ENCODE measurements at places on chromosomes 2 and 18.

DNA sequence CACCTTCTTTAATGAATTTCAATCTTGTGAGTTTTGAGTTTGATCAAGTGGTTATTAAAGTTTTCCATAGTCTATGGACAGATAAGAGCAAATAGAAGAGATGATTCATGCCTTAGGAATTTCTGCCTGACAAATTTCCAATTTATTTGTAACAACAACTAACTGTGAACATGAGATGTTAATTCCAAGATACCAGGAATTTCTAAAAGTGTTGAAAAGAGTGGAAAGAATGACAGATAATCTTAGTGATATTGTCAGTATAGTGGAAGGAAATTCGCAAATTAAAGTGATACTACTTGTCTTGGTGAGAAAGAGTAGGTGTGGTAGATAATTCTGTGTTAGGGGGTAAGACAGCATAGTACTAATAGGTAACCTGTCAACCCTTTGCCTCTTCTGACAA is 82.4 kb downstream of the AGPS start:
- no peaks in the 10 kb centered on the region for H3K27me3 ChIP-seq
- DNase-seq = peak; percentile 77
- H3K27ac ChIP-seq = no peak overlapping the region

GRCh38 chr2:38178556-38179419 is 102.8 kb upstream of the CYP1B1 start:
- H3K27ac ChIP-seq = no peak overlapping the region
- peak; percentile 19 for DNase-seq
- no peaks in the 10 kb centered on the region for H3K27me3 ChIP-seq
- no peaks in the 10 kb centered on the region for H3K4me1 ChIP-seq

DNA sequence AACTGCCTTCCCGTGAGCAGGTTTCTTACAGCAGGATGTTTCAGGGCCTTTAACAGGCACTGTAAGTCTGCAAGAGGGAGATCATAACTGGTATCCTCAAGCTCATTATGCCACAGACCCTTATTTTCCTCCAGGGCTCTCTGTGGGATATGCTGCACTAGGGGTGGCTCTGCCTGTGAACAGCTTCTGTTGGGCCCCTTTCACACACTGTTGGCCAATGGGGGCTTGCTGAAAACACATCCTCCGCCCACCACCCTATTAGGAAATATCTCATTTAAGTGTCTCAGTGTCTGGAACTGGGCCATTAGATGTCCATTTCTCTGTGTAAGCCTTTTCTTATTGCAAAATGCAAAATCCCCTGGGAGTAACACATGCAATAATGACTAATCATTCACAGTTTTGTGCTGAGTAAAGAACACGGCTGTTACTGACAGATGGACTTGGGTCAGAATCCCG is 414.3 kb upstream of the HS6ST1 start:
- H3K27ac ChIP-seq = no peak overlapping the region
- DNase-seq = no peak
- H3K4me1 ChIP-seq = no peaks in the 10 kb centered on the region
- peaks cover 41% of the 10 kb centered on the region for H3K27me3 ChIP-seq
- no peaks in the 10 kb centered on the region for H3K36me3 ChIP-seq

DNA sequence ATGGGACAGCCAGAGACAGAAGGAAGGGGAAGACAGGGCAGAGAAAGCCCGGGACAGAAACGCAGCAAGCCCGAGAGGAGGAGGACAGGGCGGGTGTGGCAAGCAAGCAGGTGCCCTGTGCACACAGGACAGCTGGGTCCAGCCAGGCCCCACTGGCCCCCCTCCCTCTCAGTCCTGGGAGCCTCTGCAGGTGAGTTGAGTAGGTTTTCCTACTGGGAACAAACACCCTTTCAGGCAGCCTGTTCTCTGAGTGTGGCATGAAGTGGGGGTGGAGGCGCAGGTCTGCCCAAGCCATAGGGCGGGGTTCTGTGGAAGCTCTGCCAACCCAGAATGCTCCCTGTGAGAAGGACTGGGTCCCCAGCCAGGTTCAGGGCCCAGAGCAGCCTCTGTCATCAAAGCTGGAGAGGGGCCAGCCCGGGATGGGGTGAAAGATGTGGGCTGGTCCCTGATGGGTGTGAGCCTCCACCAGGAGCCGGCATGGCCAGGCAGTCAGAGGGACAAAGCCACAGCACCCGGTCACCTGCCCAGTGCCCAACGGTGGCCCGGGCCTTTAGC is 129.4 kb downstream of the TFCP2L1 start:
- H3K27ac ChIP-seq = no peak overlapping the region
- H3K4me3 ChIP-seq = no peak overlapping the region
- no peaks in the 10 kb centered on the region for H3K36me3 ChIP-seq
- no peaks in the 10 kb centered on the region for H3K27me3 ChIP-seq
- H3K4me1 ChIP-seq = peaks cover 13% of the 10 kb centered on the region

GRCh38 chr18:2905854-2906703 is 59.3 kb downstream of the EMILIN2 start:
- 0 out of 2 replicates have a peak, but pooled peaks cover 3% of the 10 kb centered on the region for H3K27me3 ChIP-seq
- peak overlapping the region; percentile 27 for H3K27ac ChIP-seq
- DNase-seq = peak; percentile 68
- peaks cover 6% of the 10 kb centered on the region for H3K4me1 ChIP-seq
- no peaks in the 10 kb centered on the region for H3K36me3 ChIP-seq

DNA sequence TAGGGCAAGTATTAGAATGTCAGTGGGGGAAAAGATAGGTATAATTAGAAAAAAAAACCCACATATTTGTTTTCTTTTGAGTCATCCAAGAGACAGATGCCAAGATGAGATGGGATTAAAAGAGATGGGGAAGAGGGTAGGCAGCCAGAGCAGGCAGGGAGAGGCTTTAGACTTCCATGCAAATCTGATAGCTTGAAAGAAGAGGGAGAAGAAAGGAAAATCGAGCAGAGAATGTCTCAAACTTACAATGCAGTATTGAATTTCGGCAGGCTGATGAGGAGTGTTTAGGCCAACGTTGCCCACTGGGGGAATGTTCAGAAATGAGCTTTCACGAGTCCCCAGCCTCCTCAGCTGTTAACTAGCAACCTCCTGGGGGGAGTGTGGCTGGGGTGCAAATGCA is 91.3 kb downstream of the SPATS2L start:
- peaks cover 34% of the 10 kb centered on the region for H3K36me3 ChIP-seq
- no peaks in the 10 kb centered on the region for H3K27me3 ChIP-seq
- peak overlapping the region; percentile 79 for H3K27ac ChIP-seq
- peaks cover 42% of the 10 kb centered on the region for H3K4me1 ChIP-seq
- H3K4me3 ChIP-seq = peak overlapping the region; percentile 33

DNA sequence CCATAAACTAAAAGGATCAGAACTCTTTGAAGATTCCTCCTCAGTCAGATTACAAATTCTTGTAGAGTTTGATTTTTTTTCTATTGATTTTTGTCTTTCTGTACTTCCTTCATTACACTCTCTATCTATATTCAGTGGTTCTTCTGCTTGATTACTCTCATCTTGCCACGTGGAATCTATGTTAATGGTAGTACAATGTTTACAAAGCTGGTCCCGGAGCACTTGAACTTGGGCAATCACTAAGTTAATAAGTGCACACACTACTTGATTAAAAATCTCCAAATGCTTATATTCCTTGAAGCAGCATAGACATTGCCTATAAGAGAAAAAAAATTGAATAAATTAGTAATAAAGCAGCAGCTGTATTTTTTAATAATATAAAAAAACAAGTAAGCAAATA is 65.1 kb downstream of the USP34 start:
- DNase-seq = no peak
- H3K4me3 ChIP-seq = no peak overlapping the region
- peaks cover 8% of the 10 kb centered on the region for H3K36me3 ChIP-seq
- no peaks in the 10 kb centered on the region for H3K4me1 ChIP-seq

GRCh38 chr2:58047961-58048360 is 1.4 kb downstream of the VRK2 start:
- H3K27me3 ChIP-seq = no peaks in the 10 kb centered on the region
- H3K4me3 ChIP-seq = peak overlapping the region; percentile 88
- peak; percentile 29 for DNase-seq

All from PC-3 (cell line).